Stimulated activated CD8-positive, alpha-beta memory T cell treated with anti-CD3 and anti-CD28 coated beads, Interleukin-4, amount 100 ng/mL, for 1 hour (primary cell): ENCODE measurements at places on chromosomes 4 and X.

- DNase-seq = no peak
These were observed 13.1 kb upstream of the GPM6B start for GRCh38 chrX:13829983-13830382.

DNA sequence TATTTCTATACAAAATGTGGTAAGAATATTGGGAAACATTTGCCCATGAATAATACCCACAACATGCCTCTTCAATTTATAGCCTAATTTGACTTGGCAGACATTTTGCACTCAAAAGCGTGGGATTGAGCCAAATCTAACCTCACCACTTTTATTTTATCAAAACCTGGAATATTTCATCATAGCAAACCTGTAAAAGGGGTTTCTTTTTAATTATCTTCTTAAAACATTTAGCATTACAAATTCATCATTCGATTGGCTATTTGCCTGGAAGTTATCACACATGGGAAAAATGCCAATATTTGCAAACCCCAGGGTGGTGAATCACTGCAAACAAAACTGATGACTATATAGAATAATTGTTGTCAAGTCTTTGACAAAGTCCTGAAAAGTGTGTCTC is 56.2 kb downstream of the VCX3B start:
- no peak for DNase-seq

GRCh38 chr4:156538651-156539257 is 432.8 kb downstream of the PDGFC start:
- no peak for DNase-seq

- no peak for DNase-seq
These were observed 167.4 kb downstream of the GABRB1 start for GRCh38 chr4:47198791-47199190.

DNA sequence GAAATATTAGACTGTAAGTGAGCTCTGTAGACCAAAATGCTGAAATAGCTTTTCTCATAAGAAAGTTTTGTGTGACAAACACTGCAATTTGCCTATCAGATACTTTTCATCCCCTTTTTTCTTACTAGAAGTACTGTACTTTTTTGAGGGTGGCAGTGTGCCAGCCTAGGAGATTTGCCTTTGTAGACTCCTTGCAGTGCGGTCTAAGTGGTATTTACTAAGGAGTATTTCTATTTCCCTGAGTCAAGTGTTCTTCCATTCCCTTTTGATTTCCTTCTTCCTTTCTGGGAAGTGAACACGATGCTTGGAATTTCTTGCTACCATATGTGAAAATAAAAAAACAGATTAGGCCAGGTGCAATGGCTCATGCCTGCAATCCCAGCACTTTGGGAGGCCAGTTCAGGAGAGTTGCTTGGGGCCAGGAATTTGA is 34.6 kb downstream of the PDLIM5 start:
- DNase-seq = no peak

DNA sequence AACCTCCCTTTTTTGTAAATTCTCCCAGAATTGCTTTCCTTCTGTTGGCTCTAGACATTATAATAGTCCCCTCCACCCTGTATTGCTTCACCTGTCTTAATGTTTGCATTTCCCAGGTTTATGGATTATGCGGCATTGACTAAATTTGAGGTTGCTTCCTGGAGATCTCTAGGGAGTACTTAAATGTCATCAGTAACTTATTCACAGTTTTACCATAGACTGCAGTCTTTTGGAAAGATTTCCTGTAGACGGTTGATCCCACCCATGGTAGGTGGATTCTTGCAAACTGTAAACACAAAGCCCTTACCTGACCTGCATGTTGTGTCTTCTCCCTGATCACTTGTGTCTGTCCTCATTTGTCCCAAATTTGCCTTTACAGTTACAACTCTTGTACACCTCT is 6.2 kb upstream of the NOX1 start:
- DNase-seq = no peak

GRCh38 chrX:96407072-96407471 is 277.6 kb upstream of the DIAPH2 start:
- DNase-seq = no peak

- no peak for DNase-seq
These were observed 5.5 kb upstream of the OPRPN start for GRCh38 chr4:70392057-70392776.

DNA sequence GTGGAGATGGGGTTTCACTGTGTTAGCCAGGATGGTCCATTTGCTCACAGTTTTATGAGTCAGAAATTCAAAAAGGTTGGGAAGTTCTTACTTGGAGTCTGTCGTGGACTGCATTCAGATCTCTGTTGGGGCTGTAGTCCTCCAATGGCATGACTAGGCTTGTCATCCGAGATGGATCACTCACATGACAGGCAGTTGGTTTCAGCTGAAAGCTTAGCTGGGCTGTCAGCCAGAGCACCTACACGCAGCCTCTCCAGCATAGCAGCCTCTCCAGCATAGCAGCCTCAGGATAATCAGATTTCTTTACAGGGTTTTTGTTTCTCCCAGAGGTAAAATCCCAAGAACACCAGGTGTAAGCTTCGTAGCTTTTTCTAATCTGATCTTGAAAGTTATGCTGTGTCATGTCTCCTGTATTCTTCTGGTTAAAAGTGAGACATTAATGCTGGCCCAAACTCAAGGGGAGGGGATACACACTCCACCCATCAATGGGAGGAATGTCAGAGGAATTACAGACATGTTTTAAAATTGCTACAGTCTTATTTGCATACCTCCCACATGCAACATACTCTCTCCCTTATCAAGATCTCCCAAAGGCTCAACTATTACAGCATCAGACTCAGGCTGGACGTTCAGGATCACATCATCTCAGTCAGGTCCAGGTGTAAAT is 31.6 kb upstream of the SOD3 start:
- no peak for DNase-seq

GRCh38 chrX:49230500-49231232 is 2.5 kb downstream of the CACNA1F start:
- peak; percentile 16 for DNase-seq

GRCh38 chr4:101199507-101200285 is 147.6 kb downstream of the PPP3CA start:
- DNase-seq = no peak

GRCh38 chr4:53321984-53322289 is 43.9 kb downstream of the SCFD2 start:
- DNase-seq = no peak

DNA sequence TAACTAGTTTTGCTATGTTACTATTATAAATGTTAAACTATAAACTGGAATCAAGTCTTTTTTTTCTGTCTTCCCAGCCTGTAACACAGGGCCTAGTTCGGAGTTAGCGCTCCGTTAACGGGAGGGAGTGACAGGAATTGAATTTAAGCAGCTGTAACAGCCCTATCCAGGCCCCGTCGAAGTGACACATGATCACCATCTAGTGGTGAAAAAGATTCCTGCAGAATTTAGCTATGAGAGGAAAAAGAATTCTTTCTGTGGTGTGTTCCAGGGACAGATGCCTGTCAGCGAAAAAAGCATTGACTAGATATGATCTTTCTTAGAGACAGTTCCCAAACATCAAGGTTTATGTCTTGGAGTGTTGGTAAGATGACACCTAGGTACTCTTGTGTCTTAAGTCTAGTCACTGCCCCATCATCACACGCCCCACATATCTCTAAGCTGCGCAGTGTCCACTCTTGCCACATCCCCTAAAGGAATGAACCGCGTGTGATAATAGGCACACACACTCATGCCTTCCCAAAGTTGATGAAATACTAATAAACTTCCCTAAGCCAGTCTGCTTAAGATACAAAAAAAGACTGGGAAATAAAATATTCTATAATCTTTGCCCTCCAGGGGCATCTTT is 2.1 kb downstream of the GAB3 start:
- no peak for DNase-seq

DNA sequence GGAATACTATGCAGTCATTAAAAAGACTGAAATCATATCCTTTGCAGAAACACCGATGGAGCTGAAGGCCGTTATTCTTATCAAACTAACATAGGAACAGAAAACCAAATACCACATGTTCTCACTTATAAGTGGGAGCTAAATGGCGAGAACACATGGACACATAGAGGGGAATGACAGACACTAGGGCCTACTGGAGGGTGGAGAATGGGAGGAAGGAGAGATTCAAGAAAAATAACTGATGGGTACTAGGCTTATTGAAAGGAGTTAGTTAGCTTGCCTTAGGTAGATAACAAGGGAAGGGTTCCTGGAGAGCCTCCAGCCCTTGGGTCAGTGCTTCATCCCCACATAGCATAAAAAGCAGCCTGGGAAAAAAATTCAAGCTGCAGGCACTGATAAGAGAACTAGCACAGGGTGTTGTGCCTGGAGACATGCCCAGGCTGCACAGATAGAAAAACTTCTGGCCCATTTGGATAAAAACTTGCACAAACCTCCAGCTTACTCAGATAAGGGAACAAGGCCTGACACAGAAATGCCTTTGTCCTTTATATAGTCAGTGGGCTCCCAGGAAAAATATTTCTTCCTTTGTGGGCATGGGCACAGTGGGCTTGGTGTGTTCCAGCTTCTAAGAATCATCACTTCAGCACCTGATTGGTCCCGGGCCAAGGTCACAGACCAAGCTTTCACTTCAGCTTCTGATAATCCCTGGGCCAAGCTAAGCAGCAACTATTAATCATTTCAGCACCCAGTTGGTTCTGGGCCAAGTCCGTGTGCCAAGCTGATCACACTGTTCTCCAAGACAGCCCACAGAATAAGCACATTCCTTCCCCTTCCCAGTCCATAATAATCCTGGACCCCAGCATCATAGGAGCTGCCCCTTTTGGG is 23.1 kb upstream of the PWWP3B start:
- DNase-seq = no peak

DNA sequence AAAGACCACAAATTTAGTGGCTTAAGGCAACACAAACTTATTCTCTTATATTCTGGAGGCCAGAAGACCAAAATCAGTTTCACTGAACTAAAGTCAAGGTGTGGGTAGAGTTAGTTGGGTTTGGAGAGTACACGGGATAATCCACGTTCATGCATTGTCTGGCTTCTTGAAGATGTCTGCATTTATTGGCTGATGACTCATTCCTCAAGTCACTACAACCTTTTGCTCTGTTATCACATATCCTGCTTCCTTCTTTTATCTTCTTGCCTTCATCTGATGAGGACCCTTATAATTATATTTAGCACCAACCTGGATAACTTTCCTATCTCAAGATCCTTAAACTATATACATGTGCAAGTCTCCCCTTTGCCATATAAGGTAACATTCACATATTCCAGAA is 590.0 kb downstream of the FSTL5 start:
- no peak for DNase-seq

DNA sequence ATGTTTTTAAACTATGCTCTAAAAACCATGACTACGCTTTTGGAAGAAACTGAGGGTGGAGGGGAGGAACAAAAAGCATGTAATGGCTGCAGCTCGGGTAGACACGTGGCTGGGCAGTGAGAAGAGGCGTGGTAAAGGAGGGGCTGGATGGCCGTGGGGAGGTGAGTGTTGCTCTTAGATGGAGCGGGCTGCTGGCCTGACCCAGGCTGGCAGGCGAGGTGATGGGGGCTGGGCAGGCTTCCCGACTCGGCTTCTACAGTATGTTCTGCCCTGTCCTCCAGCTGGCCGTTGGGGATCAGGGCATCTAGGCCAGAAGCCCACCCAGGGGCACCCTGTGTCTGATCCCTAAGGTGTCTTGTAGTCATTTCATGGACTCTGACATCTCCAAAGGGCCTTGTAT is 60.7 kb downstream of the EFHC2 start:
- no peak for DNase-seq

DNA sequence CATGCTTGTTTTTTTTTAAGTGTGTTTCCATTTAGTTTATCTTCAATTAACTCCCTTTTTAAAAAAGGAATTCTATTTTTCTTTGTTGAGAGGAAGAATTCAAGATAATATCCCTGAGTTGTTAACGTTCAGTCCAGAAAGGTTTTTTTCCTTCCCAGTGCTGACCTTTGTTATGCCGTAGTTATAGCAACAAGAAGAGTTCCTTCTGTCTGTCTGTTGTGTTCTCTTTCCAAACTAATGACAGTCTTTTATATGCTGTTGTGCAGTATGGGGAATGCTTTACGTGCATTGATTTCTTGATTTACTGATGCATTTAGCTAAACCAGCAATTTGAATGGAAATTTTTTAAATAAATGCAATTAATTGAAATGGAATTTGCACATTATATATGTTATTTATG is 6.6 kb upstream of the CXXC4 start:
- DNase-seq = no peak

DNA sequence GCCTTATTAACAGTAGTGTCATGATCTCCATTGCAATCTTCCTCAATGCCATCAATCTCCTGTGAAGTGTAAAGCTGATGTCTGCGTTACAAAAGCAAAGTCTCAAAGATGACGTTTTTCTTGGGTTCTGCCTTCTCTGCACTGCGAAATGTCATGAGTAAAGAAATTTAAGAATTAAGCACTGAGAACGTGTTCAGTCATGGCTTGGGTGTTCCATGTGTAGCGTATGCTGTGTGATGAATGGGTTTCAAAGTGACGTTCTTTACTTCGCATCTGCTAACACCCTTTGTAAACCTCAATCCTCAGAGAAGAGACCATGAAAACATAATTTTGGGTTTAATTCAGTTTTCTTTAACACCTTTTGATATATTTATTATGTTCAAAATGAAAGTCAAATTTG is 999 bp downstream of the NAP1L5 start:
- no peak for DNase-seq

DNA sequence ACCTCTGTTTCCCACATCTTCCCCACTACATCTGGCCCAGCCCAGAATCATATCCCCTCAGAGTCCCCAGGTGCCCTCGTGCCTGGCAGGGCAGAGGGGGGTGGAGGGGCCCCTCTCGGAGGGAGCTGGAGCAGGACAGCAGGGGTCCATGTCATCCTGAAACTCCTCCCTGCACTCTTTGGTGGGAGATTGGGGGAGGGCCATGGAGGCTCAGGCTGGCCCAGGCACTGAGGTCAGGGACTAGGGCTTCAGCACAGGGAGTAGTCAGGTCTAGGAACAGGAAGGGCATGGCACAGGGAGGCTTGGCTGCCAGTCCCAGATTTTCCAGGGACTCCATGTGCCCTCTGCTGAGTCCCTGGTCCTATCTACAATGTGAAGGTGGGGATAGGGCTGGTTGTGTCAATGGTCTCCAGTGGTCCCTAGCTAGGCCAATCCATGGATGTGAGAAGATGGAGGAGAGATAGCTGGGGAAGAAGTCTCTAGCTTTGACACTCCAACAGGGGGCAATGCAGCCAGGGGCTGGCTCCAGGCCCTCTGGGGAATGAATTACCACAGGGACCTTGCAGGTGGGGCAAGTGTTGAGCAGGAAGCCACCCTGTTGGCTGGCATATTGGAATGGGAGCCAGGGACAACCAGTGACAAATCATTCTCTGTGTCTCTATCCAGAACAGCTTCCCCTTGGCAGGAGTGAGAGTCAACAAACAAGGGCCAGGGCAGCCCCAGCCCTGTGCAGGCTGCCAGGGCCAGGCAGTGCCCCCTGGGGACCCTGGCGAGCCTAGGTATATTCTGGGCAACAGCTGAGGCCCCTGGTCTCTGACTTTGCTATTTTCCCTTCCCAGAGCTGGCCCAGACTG is 154.4 kb downstream of the EFNB1 start:
- no peak for DNase-seq

GRCh38 chr4:119097282-119097900 is 38.2 kb upstream of the MYOZ2 start:
- no peak for DNase-seq

GRCh38 chr4:86934147-86934770 is 552 bp upstream of the AFF1 start:
- DNase-seq = no peak

- DNase-seq = no peak
These were observed 126.8 kb downstream of the PAPSS1 start for GRCh38 chr4:107593230-107593629.
